Activated T-helper 9 cell treated with anti-CD3 and anti-CD28 coated beads, Interleukin-2, amount 50 U/mL, for 16 hours (primary cell): ENCODE measurements at places on chromosomes 12 and 14.

DNA sequence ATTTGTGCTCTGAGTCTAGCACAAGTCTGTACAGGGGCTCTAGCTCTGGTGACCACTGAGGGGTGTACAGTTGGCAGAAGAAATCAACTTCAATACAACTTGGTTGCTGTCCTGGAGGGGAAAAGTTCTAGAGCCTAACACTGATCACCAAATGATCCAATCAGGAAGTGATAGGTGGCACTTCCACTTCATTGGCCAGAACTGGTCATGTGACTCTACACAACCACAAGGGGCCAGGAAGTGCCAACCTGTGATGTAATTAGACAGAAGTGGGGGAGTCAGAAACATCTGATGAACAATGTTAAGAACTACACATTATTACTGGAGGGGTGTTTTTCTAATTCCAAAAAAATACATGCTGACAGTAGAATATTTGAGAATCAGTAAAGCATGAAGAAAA lies 401.6 kb downstream of the VRK1 start:
- no peak for DNase-seq

- no peak for DNase-seq
These were observed 24.3 kb upstream of the NPAS3 start for GRCh38 chr14:32914391-32914790.

GRCh38 chr12:55972042-55972441 lies 1.8 kb upstream of the RAB5B start:
- DNase-seq, result no peak

- DNase-seq, result no peak
These were observed 10.7 kb downstream of the SLC25A29 start for GRCh38 chr14:100295376-100296105.
